ENCODE measurements at places on chromosomes 2 and 18.

- H3K27ac ChIP-seq, result no peak overlapping the region
- H3K4me1 ChIP-seq, result no peaks in the 10 kb centered on the region
- DNase-seq, result no peak
- no peaks in the 10 kb centered on the region for H3K27me3 ChIP-seq
These were observed 28.2 kb downstream of the UBE2F start for GRCh38 chr2:237995036-237995435.

GRCh38 chr2:96819128-96819875, 3.2 kb downstream of the CNNM3 start:
- no peaks in the 10 kb centered on the region for H3K27me3 ChIP-seq
- no peak overlapping the region for H3K4me3 ChIP-seq
- H3K27ac ChIP-seq, result no peak overlapping the region

- no peak overlapping the region for H3K27ac ChIP-seq
- H3K36me3 ChIP-seq, result no peaks in the 10 kb centered on the region
- no peaks in the 10 kb centered on the region for H3K27me3 ChIP-seq
- H3K4me3 ChIP-seq, result no peak overlapping the region
These were observed 34.3 kb downstream of the CRACDL start for GRCh38 chr2:98901702-98902101.

DNA sequence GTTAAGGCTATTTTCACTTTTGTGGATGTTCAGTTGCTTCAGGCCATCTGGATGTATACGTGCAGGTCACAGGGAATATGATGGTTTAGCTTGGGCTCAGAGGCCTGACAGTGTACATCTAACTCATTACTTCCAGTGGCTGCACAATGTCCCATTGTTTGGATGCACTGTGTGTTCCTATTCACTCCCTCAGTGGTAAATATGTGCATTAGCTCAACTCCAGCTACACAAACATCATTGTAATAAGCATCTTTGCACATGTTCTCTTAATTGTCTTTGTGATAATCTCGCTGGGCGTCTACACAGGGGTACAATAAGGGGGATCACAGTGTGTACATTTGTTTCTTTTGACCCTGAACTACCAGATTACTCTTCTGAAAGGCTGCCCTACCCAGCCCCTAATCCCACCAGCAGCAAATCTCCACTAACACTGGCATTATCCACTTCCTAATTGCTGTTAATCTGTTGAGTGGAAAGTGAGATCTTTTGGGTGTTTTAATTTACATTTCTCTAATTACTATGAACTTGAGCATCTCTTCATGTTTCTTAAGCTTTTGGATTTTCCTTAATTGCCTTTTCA, 56.1 kb upstream of the POLE4 start:
- H3K27ac ChIP-seq, result no peak overlapping the region
- H3K4me3 ChIP-seq, result no peak overlapping the region
- no peaks in the 10 kb centered on the region for H3K4me1 ChIP-seq
- no peak for DNase-seq

DNA sequence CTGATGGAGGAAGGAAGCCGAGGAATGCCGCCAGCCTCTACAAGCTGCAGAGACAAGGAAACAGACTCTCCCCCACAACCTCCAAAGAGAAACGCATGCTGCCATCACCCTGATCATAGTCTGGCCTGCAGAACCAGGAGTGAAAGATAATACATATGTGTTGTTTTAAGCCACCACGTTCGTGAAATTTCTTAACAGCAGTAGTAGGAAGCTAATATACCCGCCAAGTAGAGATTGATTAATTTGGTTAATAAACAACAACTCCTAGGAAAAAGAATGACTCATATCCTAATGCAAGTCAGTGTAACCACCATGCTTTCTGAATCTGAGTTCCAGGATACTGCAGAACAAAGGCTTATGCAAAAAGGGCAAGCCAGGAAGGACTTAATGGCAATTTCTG, 36.6 kb downstream of the LONRF2 start:
- H3K27me3 ChIP-seq, result no peaks in the 10 kb centered on the region
- no peaks in the 10 kb centered on the region for H3K4me1 ChIP-seq
- no peaks in the 10 kb centered on the region for H3K36me3 ChIP-seq
- no peak for DNase-seq
- no peak overlapping the region for H3K27ac ChIP-seq
- no peak overlapping the region for H3K4me3 ChIP-seq

DNA sequence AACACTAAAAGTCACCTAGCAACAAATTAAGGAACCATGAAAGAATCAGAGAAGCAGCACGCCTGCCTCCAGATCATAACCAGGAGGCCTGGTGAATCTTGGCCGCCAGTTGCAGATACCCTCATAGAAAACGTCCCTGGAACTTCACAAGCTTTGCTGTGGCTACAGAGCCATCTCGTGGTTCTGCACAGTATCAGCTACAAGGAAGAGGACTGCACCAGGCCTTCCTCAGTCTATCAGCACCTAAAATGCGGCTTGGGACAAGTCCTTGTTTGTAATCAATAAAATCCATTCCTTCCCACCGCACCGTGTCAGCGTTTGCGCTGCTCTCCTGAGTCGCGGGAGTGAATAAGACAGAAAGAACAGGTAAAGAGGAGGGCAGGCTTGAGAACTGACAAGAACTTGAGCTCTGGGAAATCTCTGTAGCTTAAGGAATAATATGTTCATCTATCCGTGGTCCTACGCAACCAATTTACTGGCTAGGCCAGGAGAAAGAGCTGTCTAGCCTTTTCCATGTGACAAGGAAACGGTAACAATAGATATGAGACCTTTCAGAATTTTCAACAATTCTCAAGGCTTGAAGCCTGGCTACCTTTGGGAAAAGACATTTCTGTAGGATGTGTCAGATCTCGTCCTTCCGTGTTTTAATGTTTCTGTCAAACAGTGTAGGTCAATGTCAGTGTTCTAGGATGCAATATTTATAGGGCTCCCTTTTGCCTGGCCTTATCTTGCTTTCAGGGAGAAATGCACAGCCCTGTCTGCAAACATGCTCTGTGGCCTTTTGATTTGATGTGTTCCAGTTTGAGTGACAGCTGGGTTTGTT, 128.5 kb upstream of the RAB12 start:
- H3K36me3 ChIP-seq, result no peaks in the 10 kb centered on the region
- no peak overlapping the region for H3K27ac ChIP-seq
- no peaks in the 10 kb centered on the region for H3K4me1 ChIP-seq
- H3K4me3 ChIP-seq, result no peak overlapping the region

- H3K36me3 ChIP-seq, result no peaks in the 10 kb centered on the region
- no peaks in the 10 kb centered on the region for H3K27me3 ChIP-seq
- H3K4me1 ChIP-seq, result peaks cover 14% of the 10 kb centered on the region
- DNase-seq, result no peak
- no peak overlapping the region for H3K27ac ChIP-seq
These were observed 483.3 kb downstream of the BCL11A start for GRCh38 chr2:60070196-60070595.

DNA sequence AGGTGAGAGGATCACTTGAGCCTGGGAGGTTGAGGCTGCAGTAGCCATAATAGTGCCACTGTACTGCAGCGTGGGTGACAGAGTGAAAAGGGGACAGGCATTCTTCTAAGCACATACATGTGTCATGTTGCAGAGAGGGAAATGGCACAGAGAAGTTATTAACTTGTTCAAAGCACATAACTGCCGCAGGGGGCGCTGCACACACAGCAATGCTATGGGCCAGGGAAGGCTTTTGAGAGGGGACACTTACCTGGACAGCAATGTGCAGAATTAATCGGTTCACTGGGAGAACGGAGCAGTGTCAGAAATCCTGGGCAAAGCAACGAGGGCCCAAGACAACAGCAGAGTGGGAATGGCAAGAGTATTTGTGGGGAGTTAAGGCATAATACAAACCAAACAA, 2.4 kb downstream of the SCYGR8 start:
- H3K4me3 ChIP-seq, result no peak overlapping the region
- no peaks in the 10 kb centered on the region for H3K36me3 ChIP-seq
- H3K27me3 ChIP-seq, result no peaks in the 10 kb centered on the region
- no peak for DNase-seq
- H3K27ac ChIP-seq, result no peak overlapping the region
- no peaks in the 10 kb centered on the region for H3K4me1 ChIP-seq

- H3K27ac ChIP-seq, result no peak overlapping the region
- DNase-seq, result peak; percentile 89
- no peaks in the 10 kb centered on the region for H3K36me3 ChIP-seq
- H3K27me3 ChIP-seq, result no peaks in the 10 kb centered on the region
These were observed 57.9 kb downstream of the ARHGEF33 start for GRCh38 chr2:38947241-38948239.

- no peak for DNase-seq
- H3K27me3 ChIP-seq, result no peaks in the 10 kb centered on the region
- H3K27ac ChIP-seq, result no peak overlapping the region
- no peaks in the 10 kb centered on the region for H3K36me3 ChIP-seq
These were observed 11.4 kb upstream of the MAPRE2 start for GRCh38 chr18:35029770-35030169.

- H3K27ac ChIP-seq, result no peak overlapping the region
- peak; percentile 81 for DNase-seq
- peaks cover 8% of the 10 kb centered on the region for H3K27me3 ChIP-seq
- no peak overlapping the region for H3K4me3 ChIP-seq
These were observed 42.8 kb downstream of the SEMA4F start for GRCh38 chr2:74696829-74697228.

DNA sequence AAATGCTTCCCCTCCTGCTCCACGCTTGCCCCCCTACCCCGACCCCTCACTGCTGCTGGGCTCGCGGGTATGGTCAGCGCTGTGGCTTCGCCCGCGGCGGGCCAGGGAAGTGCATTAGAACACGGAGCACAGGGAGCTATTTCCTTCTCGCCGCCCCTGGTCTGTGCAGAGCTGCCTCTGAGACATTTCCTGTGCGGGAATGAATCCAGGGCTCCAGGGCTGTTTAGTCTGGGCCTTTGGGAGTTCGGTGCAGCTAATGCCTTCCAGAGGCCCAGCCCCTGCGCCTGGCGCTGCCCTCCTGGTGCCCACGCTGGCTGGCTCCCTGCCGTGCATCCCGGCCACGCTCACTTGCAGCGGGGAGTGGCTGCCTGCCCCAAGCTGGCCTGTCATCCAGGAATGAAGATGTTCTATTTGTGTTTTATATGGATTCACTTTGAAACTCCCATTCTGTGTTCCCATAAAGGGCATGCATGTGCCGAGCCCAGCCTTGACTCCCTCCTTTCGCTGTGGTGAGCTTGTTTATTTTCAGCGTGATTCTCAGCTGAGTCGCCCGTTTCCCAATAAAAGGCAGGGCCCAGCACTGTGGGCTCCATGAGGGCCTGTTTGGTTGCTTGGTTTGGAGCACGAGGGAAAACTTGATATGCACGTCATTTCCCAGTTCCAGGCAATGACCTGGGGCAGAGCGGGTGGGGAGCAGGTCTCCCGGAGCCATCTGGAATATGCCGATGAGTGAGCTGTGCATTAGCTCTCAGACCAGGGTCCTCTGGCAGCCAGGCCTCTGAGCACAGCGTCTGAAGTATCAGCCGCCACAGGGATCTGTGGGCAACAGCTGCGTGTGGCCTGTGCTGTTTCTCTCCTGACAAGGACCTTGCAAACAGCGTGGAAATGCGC, 42.7 kb downstream of the SH3RF3 start:
- no peak overlapping the region for H3K4me3 ChIP-seq
- H3K36me3 ChIP-seq, result no peaks in the 10 kb centered on the region
- no peak overlapping the region for H3K27ac ChIP-seq
- peaks cover 5% of the 10 kb centered on the region for H3K4me1 ChIP-seq

DNA sequence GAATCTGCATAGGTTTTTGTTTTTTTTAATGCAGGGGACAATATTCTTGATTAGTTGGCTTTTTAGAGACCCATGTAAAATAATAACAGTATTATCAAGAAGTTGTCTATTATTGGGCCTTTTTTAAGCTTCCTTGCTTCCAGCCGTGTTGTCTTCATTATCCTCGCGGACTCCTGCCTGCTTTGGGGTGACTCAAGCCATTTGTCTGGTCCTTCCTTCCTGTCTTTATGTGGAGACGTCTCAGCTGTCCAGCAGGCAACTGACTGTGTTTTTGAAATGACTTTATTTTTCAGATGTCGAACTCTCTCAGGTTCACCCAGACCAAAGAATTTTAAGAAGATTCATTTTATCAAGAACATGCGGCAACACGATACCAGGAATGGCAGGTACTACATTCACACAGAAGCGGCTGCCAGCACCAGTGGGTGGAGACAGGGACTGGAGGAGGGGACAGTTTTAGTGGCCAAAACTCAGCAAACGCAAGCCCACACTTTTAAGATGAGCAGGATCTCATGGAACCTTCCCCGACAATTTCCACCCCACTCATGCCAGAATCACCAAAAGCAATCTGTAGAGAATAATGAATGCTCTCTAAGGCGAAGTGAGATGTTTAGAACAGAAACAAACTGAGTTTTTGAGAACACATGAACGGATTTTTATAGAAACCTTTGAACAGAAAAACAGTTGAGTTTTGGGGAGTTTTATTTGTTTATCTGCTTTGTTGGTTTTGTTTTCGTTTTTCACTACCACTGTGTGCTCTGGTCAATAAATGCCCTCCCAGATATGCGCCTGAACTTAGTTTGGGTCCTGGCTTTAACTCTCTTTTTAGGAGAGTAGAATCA, 59.1 kb downstream of the CABLES1 start:
- peaks cover 12% of the 10 kb centered on the region for H3K4me1 ChIP-seq
- DNase-seq, result no peak
- no peaks in the 10 kb centered on the region for H3K36me3 ChIP-seq
- H3K27ac ChIP-seq, result no peak overlapping the region
- no peak overlapping the region for H3K4me3 ChIP-seq

- H3K27ac ChIP-seq, result no peak overlapping the region
- no peaks in the 10 kb centered on the region for H3K4me1 ChIP-seq
- H3K36me3 ChIP-seq, result no peaks in the 10 kb centered on the region
- H3K27me3 ChIP-seq, result no peaks in the 10 kb centered on the region
These were observed 93.8 kb downstream of the LYPD6B start for GRCh38 chr2:149132339-149132738.

DNA sequence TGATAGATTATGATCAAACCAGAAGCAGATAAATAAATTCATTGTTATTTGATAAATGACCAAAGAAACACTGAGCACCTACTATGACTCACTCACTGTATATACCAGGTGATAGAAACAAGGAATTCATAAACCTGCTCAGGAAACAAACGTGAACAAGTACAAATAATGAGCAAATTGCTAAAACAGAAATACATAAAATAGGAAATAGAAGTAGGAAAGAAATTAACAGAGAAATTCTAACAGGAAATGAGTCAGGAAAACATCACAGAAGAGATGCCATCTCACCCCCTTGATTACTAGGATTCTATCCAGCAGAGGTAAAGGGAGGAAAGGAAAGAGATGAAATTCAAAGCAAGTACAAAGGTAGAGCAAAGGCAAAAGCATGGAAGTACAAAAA, 31.3 kb downstream of the EXOC6B start:
- H3K27ac ChIP-seq, result peak overlapping the region; percentile 86
- no peaks in the 10 kb centered on the region for H3K36me3 ChIP-seq
- DNase-seq, result no peak
- peaks cover 18% of the 10 kb centered on the region for H3K4me1 ChIP-seq

DNA sequence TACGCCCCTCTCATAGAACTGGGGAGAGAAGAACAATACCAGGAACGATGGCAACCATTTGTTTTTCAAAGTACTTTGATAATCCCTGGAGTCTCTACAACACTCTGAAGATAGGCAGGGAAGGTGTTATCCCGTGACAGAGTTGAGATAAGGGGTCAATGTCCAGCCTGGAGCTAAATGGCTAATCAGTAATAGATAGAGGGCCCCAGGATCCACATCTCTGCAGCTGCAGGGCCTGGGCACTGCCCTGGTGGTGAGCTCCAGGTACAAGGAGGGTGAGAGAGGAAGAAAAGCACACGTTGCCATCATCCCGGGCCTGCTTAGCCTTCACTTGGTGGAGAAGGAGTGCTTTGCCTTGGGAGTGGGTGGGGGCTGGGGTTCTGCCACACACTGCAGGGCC, 260.6 kb downstream of the PRKCE start:
- H3K4me1 ChIP-seq, result peaks cover 20% of the 10 kb centered on the region
- DNase-seq, result no peak
- H3K36me3 ChIP-seq, result no peaks in the 10 kb centered on the region
- H3K4me3 ChIP-seq, result no peak overlapping the region

Data from cardiac muscle cell (in vitro differentiated cells and primary cell).